Activated CD8-positive, alpha-beta memory T cell treated with anti-CD3 and anti-CD28 coated beads, Interleukin-2, amount 10 ng/mL, durations not matched to agents 7 days and 5 days (primary cell): ENCODE measurements at places on chromosomes 2 and 18. TPM values are rescaled to one million over a fixed set of nuclear protein-coding genes. Genes with fewer than 3 reads are reported as not detected.

The LONRF2 gene
- 0.21 TPM for total RNA-seq

The CLEC4F gene
- total RNA-seq: not detected

The MRPL53 gene
- 93.9 TPM for total RNA-seq

The CCDC85A gene
- not detected for total RNA-seq

The IGFBP5 gene
- 0.02 TPM for total RNA-seq

The SKOR2 gene
- total RNA-seq: not detected

The RNU2-63P gene
- total RNA-seq: 21.2 TPM

The CCDC102B gene
- 2.1 TPM for total RNA-seq

The UGT1A5 gene
- total RNA-seq: not detected

The ARHGEF4 gene
- total RNA-seq: 0.30 TPM

The ACYP2 gene
- total RNA-seq: 9.9 TPM

The C1QL2 gene
- not detected for total RNA-seq

The C2orf80 gene
- not detected for total RNA-seq

The TCF23 gene
- total RNA-seq: not detected

The REV1 gene
- total RNA-seq: 41.8 TPM

The GAREM2 gene
- total RNA-seq: 2.5 TPM

The SIGLEC15 gene
- not detected for total RNA-seq

The SOCS6 gene
- total RNA-seq: 2.4 TPM

The MREG gene
- 16.2 TPM for total RNA-seq

The CABYR gene
- total RNA-seq: 1.2 TPM

The RBM43 gene
- 5.1 TPM for total RNA-seq

The TNFRSF11A gene
- 9.7 TPM for total RNA-seq

The MDH1B gene
- 0.23 TPM for total RNA-seq

The FBXO41 gene
- 31.5 TPM for total RNA-seq

The KLHL29 gene
- total RNA-seq: 0.09 TPM

The CHRND gene
- not detected for total RNA-seq

The ACADL gene
- not detected for total RNA-seq

The ZFP36L2 gene
- total RNA-seq: 158 TPM

The SNED1 gene
- total RNA-seq: 4.6 TPM

The DHRS9 gene
- total RNA-seq: not detected

The BUB1 gene
- 153 TPM for total RNA-seq

The RAMP1 gene
- 3.9 TPM for total RNA-seq

The RNF152 gene
- 0.09 TPM for total RNA-seq
